ENCODE measurements at places on chromosomes 4 and X. TPM values are rescaled to one million over a fixed set of nuclear protein-coding genes. Genes with fewer than 3 reads are reported as not detected.

Gene RIBC1
- 0.90 TPM for total RNA-seq

- peak overlapping the region; percentile 90 for H3K4me3 ChIP-seq
- peaks cover 5% of the 10 kb centered on the region for H3K36me3 ChIP-seq
- peak; percentile 38 for DNase-seq
- H3K27me3 ChIP-seq = no peaks in the 10 kb centered on the region
- peak overlapping the region; percentile 99 for H3K27ac ChIP-seq
- H3K4me1 ChIP-seq = peaks cover 58% of the 10 kb centered on the region
These were observed 48.5 kb downstream of the PRPS1 start for GRCh38 chrX:107676559-107677378.

Gene HSD17B13
- 0.16 TPM for total RNA-seq

- no peaks in the 10 kb centered on the region for H3K27me3 ChIP-seq
- peaks cover 6% of the 10 kb centered on the region for H3K4me1 ChIP-seq
- H3K4me3 ChIP-seq = no peak overlapping the region
- no peak for DNase-seq
- no peaks in the 10 kb centered on the region for H3K36me3 ChIP-seq
These were observed 19.2 kb downstream of the RASGEF1B start for GRCh38 chr4:81452452-81453006.

DNA sequence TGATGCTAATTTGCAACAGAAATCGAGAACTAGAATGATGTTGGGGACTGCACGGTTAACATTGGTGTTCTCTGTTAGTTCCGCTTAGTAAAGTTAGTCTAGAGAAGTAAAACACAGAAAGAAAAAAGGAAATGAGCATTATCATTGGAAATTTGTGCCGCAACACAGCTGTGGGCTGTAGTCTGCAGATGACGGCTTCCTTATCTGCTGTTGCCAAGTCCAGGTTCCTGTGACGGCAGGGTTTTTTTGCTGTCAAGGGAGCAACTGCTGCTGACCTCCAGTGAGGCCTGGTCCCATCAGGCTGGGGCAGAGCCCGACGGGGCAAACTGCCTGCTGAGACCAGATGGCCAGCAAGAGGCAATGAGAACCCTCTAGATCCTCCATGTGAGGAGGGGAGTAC lies 38.9 kb upstream of the PHEX start:
- DNase-seq = no peak
- H3K27ac ChIP-seq = no peak overlapping the region
- H3K4me3 ChIP-seq = no peak overlapping the region
- peaks cover 30% of the 10 kb centered on the region for H3K4me1 ChIP-seq
- H3K27me3 ChIP-seq = no peaks in the 10 kb centered on the region
